AG20443 (cell line): ENCODE measurements at places on chromosomes 12 and 14.

- DNase-seq = no peak
Measured at GRCh38 chr12:70194076-70194475, 49.2 kb upstream of the CNOT2 start.

DNA sequence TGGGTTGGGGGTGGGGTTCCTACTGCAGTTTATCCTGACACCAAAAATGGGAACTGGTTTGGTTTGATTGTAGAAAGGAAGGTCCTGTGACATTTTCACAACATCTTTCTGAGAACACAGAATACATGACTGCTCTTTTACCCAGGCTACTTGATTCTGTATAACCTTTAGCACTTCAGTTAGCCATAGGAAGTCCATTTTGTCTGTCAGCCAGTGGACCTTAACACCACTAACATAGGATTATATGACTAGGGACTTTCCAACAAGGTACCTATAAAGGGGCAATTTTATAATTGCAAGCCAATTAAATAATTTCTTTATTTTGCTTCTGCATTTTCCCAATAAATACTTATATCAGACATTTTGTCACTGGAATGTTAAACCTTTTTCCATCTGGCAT lies 489.2 kb upstream of the MIS18BP1 start:
- no peak for DNase-seq

DNA sequence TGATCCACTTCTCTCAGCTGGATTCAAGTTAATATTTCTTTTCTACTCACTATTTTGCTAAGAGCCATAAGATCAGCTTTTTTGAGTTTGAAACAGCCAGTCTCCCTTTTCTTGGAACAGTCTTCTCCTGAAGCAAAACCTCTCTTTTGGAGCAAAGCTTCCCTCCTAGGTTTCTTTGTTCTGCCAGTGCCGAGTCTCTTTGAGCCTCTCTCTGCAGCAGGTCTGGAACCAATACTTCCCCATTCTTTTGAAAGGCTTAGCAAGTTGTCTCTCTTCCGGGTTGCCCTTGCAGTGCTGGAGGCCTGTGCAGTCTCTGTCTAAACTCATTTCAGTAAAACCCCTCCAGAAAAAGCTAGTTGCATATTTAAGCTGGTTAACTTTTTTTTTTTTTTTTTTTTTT lies 454.8 kb downstream of the NOVA1 start:
- DNase-seq = no peak

DNA sequence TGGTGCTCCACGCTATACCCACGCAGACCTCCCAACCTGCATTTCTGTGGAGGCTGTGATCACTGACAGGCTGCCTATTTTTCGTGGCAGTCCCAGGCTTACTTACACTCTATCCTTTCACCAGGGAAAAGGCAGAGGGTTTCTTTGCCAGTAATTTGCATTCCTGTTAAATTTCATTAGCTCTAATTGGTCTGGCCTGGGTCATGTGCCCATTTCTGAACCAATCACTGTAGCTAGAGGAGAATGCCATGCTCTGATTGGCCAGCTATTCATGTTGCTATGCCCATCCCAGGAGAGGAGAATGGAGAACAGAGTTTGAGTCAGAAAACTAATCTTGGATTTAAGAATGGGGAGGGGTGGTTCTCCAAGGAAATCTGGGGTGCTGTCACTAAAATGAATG lies 43.2 kb upstream of the TUNAR start:
- DNase-seq = no peak

DNA sequence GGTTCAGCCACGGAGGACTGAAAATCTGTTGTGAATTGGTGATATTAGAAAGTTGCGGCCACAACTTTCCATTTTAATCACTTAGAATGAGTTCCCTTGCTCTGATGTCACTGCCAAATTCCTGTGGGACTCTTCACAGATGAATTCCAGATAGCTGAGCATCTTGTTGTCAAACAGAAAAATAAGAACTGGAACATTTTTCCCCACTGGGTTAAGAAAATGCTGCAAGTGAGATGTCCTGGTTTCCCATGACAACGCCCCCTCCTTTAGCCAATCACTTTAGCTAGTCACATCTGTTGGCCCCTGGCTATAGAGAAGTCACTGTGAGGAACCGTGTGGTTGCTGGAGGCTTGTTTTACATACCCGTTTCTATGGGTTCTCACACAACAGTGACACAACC lies 135.9 kb downstream of the KTN1 start:
- DNase-seq = peak; percentile 83

DNA sequence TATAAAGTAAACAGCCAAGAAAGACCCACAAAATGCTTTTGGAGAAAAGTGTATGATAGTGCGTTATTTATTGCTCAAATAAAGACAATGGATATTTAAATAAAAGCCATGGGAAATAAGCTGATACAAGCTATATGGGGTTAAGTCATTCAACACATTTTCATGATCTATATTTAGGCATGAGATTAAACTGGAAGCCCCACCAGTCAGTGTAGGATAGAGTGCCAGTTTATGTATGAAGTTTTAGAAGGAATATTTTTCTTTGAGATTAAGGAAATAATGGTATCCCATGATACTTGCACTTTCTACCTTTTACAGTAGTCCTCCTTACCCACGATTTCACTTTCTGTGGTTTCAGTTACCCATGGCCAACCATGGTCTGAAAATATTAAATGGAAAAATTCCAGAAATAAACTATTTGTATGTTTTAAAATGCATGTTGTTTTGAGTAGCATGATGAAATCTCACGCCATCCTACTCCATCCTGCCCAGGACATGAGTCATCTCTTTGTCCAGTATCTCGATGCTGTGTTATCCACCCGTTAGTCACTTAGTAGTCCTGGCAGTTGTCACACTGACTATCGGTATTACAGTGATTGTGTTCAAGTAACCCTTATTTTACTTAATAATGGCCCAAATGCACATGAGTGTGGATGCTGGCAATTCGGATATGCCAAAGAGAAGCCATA lies 22.3 kb downstream of the SYT1 start:
- peak; percentile 22 for DNase-seq

GRCh38 chr12:91177381-91177780 lies 5.2 kb downstream of the DCN start:
- no peak for DNase-seq

- DNase-seq = no peak
Measured at GRCh38 chr12:112808156-112808555, 16.6 kb downstream of the RPH3A start.

DNA sequence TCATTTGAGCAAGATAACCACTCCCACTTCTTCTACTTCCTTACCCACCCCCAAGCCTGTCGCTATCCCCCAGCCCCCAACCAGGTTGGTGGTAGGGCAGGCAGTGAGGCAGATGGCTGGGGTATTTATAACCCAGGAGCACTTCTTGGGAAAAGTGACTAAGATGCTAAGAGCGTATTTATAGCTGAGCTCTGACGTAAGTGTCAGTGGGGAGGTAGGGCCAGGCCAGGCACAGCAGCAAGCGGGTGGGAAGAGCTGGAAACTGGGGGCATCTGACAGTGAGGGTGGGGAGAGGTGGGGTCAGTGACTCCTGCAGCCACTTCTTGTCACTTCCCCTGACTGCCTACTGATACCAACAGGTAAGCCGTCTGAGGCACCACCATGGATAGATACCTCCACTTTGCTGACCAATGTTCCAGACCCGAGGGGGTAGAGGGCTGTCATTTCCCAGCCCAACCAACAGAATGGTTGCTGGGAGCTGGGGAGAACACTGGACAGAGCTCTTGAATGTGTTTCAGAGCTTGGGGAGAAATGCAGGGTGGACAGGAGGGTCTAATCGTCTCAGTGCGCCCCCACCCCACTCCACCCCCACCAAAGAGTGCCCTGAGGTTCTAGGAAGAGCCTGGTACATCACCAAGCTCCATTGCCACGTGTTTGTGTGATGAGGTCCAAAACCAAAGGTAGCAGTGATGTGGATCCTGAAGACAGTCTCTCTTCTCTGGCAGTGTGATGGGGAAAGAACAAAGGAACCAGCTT lies 2.7 kb upstream of the INHBE start:
- peak; percentile 78 for DNase-seq

DNA sequence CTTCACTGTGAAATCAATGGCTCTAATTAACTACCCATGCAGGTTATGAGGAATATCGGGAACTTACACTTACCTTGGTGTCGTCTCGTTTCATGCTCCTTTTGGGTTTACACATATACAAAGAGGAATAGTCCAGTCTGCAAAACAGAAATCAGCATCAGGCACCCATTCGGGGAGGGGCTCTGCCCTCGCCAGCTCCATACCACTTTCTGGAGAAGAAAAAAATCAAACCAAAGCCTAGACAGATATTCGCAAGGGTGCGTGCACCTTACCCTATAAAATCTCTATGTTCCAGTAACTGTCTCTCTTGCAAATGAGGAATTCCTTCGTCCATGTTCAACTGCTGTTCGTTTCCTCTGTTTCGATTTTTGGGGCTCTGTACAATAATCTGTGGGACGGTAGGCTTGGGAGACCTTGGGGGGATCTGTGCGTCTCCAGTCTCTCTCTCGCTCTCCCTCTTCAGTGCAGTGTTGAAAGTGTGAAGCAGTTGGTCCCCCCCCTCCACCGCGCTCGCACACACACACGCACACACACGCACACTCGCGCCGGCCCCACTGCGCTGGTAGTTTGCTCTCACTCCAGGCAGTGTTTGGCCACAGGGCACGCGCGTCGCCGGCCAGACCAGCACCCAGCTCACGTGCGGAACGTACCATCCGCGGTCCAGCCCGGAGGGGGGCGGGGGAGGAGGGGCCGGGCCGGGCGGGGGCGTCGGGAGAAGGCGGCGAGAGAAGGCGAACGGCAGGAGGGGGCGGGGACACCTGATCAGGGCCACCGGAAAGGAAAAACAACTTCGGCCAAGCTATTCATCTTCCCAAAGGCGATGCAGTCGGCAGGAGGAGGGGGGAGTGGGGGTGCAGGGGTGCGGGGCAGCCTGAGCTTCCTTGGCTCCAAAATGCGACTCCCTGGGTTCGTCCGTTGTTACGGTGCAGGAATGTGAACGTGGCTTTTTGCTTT lies at the start of gene BHLHE41:
Gene BHLHE41 (minus strand): TSS at position 592 of the 954 bp plus-strand sequence. CDS start 258 bp downstream, at position 334.
- peak; percentile 67 for DNase-seq

- no peak for DNase-seq
Measured at GRCh38 chr14:56185992-56186391, 67.8 kb downstream of the PELI2 start.

GRCh38 chr12:122137229-122137628 lies 36.8 kb downstream of the IL31 start:
- DNase-seq = no peak

DNA sequence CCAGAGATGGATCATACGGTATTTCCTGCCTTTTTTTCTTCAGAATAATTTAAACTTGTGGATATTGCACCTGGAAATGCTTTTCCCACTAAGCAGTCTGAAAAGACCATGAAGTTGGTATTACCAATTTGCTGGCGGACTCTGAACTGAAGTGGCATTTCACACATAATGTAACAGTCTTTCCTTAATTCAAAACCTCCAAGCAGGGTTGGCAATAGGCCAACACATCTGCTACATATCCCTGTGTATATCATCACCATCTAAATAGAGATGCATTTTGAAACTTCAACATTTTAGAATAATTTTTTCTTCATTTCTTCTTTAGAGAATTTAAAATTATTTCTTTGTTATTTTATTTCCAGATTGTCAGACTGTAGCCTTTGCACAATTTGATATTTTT lies 100.5 kb downstream of the TSPAN8 start:
- DNase-seq = no peak

- DNase-seq = no peak
Measured at GRCh38 chr14:91398707-91399106, 18.9 kb downstream of the CCDC88C start.

- DNase-seq = no peak
Measured at GRCh38 chr14:46480817-46481216, 170.8 kb downstream of the RPL10L start.

DNA sequence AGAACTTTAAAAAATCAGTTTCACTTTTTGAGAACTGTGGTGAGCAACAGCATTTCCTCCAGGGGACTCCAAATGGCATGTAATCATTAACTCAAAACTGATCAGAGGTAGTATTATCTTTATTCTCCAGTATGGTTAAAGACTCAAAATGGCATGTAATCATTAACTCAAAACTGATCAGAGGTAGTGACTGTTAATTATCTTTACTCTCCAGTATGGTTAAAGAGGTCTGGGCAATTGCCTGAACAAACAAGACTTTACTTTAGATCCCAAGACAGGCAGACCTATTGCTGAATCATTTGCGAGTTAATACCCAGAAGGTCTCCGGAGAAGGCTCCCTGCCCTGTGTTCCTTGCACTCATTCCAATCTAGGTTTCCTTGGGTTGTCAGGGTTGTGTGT lies 6.6 kb upstream of the ACADS start:
- no peak for DNase-seq

DNA sequence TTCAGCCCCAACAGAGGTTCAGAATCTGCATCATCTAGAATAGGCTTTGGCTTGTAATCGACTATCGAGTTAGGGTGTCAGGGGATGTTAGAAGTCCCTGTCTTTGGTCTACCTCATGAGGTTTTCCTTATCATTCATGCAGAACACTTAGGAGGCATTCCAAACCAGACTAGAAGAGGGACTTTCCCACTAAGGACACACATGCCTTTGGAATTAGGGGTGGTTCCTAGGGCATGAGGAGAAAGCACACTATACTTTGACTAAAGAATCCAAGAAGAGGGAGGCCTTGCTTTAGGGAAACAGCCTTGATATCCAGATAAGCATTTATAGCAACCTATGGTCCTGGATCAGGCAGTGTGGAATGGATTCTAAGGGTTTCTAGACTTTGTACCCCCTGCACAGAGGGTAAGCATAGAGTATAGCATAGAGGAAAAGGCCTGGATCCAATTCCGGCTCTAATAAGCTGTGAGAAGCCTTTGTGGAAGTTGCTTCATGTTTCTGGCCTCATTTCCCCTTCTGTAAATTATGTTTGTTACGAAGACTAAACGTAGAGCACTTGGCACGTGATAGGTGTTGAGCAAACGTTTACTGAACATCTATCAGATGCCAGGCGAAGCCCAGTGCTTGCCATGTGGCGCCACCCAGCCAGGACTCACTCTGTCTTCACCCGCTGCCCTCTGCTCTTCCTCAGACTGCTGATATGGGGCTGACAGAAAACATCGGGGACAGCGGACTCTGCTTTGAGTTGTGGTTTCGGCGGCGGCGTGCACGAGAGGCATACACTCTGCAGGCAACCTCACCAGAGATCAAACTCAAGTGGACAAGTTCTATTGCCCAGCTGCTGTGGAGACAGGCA lies 13.2 kb downstream of the ZNF219 start:
- peak; percentile 69 for DNase-seq

DNA sequence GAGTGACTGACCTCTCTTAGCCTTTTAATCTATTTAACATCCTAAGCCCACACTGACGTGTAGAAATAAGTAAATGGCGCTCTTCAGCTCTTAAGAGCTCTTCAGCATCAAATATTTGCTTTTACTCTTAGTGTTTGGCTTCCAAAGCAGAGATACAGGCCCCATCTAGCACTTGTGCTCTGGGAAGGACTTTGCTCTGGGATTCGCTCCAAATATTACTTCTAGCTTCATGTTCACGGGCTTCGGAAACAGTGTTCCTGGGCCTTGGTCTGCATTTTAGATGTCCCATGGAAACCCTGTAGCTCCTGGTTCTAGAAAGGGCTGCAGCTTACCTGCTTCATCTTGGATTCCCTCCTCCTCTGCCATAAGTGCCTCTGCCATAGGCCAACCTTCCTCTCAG lies 2.7 kb upstream of the NKX2-8 start:
- DNase-seq = no peak

DNA sequence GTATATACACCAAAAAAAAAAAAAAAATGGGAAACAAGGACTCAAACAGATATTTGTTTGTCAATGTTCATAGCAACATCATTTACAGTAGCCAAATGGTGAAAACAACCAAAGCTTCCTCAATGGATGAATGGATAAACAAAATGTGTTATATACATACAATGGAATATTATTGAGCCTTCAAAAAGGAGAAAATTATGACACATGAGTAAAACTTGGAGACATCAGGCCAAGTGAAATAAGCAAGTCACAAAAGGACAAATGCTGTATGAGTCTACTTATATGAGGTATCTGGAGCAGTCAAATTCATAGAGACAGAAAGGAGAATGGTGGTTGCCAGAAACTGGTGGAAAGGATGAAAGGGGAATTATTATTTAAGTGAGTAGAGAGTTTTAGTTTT lies 7.8 kb downstream of the RNASE9 start:
- no peak for DNase-seq
